Iris pigment epithelial cell (primary cell): ENCODE measurements at places on chromosomes 2 and 18.

GRCh38 chr2:120103723-120104467 is 91.0 kb downstream of the EPB41L5 start:
- peak; percentile 94 for DNase-seq

- DNase-seq, result no peak
These were observed 16.0 kb downstream of the BCL2 start for GRCh38 chr18:63303547-63303946.

DNA sequence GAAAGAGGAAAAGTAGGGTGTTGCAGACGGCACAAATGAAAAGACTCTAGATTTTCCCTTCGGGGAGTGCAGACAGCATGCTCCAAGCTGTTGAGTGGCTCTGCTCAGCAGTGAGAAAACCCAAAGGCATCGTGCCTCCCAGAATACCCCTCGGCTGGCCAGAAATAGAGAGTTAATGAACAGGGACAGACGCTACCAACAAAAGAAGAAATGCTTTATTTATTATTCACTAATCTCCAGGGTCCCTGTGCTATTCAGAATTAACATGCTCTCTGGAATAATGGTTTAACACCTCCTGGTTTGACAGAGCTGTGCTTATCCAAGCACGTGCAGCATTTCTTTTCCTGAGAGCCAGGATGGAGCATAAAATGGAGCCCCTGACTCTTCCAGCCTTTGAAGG is 82.3 kb downstream of the AQP4 start:
- DNase-seq, result no peak

DNA sequence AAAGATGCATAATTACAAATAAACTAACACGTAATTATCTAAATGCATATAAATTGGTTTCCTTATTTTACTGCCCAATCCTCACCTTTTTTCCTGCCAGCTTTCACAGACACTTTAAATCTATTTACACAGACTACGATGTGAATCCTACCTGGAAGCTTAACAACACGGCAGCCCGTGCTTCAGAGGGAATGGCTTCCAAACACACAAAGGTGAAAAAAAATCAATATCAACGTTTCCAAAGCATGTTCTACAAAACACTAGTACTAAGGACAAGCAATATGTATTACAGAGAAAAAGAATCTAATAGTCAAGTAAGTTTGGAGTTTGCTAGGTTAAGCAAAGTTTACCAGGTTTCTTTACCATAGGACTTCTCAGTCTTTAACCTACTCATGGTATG is 4.4 kb downstream of the MAP4K3 start:
- DNase-seq, result no peak

DNA sequence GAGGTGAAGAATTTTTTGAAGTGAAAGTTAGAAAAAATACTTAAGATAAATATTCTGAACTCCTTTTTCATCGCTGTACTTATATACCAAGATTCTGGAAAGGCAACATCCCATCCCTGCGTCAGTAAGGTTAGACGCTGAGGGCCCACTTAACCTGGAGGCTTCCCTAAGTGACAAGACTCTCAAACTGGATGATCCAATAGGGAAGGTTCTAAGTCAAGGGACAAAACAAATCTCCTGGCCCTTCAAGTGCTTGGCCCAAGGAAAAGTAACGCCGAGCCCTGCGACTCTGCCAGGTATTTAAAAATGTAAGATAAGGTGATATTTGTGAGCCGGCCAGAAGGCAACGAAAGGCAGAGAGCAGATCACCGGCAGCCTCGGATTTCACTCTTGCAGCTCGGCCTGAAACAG is 1.3 kb downstream of the STK39 start:
- DNase-seq, result no peak

GRCh38 chr2:223998948-223999347 is 40.1 kb downstream of the SERPINE2 start:
- DNase-seq, result no peak

DNA sequence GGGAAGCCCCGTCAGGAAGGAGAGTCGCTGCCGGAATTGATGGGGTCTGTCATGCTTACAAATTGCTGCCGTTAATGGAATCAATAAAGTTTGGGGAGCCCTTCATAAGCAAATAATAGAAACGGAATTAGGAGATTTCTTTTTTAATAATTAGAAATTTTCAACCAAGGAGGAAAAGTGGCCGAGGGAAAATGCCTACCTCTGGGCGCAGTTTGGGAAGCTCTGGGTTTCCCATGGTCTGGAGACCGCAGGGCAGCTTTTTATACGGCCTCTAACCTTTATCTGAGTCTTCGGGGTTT is 1.3 kb downstream of the EVX2 start:
- DNase-seq, result no peak

DNA sequence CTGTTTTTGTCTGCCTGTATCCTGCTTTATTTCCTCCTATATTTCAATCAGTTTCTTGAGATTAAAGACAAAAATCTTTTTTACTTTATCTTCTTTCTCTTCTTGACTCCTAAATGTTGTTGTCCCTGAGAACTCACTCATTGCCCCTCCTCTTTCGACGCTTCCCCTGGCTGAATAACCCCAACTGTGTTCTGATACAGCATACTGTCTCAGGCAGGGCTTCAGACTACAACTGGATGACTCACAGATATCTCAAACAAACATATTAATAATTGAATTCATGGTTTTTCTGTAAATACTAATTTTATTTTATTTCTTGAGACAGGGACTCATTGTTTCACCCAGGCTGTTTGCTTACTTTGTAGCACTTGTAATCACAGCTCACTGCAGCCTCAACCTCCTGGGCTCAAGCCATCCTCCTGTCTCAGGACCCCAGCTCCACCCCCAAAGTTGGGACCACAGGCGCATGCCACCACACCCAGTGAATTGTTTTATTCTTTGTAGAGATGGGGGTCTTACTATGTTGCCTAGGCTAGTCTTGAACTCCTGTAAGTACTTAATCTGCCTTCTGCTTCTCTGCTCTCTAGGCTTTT is 9.4 kb downstream of the ITGAV start:
- DNase-seq, result peak; percentile 75

DNA sequence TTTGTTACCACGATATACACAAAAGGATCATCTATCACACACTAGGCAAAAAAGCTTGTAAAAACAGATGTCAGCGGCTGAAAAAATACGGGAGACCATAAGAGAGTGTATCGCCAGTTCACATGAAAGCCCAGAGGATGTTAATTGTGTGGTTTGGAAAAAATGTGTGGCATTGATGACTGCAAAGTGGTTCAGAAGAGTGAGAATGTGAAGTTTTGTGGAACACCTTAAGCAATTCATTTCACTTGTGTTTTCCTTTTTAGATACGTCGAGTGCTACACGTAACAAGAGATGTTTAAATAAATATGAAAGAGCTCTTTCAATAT is 61.7 kb upstream of the DAPL1 start:
- DNase-seq, result peak; percentile 18

DNA sequence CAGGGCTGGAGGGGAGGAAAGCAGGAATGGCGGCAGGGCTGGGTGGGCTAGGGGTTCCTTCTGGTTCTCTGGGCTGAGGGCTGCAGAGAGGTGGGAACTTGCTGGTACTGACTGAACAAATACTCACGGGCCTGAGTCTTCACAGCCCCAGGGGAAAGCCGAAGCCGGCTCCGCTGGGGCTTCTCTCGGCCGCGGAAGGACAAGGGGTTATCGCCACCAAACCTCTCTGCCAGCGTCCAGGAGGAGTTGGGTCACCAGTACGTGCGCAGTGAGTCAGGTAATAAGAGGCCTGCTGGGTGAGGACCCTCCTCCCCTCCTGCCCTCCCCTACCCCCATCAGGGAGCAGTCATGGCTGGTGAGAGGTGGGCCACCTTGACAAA is 13.5 kb upstream of the GMPPA start:
- no peak for DNase-seq

- peak; percentile 91 for DNase-seq
These were observed 502 bp downstream of the TUBB6 start for GRCh38 chr18:12308386-12309100.

DNA sequence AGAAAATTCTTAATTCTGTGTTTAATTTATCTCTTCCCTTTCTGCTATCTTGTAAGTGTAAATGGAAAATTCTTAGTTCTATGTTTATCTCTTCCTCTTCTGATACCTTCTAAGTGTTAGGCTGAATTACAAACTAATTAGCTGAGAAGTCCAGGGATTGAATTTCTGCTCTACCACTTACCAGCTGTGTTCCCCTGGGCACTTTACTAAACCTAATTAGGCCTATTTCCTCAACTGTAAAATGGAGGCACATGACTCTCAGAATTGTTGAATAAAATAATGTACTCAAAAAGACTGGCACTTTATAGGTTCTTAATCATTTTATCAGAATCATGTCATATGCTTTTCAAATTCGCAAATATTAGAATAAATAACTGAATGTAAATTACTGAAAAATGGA is 146.3 kb downstream of the MAP2 start:
- DNase-seq, result no peak

GRCh38 chr2:7621018-7621814 is 704.0 kb downstream of the RNF144A start:
- DNase-seq, result no peak

GRCh38 chr2:240169486-240170353 is 29.3 kb upstream of the OTOS start:
- DNase-seq, result no peak

- DNase-seq, result peak; percentile 78
These were observed 255.1 kb upstream of the THUMPD2 start for GRCh38 chr2:40034198-40034597.

GRCh38 chr2:164979113-164979512 is 23.8 kb upstream of the SLC38A11 start:
- DNase-seq, result no peak

DNA sequence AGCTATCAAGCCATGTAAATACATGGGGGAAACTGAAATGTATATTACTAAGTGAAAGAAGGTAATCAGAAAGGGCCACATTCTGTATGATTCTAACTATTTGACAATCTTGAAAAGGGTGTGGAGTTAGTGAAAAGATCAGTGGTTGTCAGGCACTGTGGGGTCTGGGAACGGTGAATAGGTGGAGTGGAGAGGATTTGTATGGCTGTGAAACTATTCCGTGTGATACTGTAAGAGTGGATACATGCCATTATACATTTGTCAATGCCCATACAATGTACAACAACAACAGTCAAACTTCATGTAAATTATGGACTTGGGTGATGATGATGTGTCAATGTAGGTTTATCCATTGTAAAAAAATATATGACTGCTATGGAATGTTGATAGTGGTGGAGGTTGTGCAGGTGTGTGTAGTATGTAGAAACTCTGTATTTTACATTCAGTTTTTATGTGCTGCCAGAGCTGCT is 1116.2 kb downstream of the SUCLG1 start:
- no peak for DNase-seq

DNA sequence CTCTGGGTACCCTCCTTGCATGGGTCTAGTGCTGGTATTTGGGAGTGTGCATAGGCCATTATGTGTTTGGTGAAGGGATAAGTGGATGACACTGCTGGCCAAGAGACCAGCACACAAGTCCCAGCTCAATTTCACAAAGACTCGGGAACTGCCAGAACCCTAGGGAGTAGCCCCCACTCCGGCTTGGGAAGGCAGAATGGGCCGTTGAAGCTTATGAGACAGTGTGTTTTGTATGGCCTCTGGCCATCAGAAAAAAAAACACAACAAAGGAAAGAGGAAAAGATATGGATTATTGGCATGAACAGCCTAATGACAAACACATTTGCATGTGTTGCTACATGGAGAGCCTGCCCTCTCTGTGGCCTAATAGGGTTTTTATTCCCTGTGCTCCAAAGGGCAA is 144.2 kb downstream of the TTC32 start:
- no peak for DNase-seq

GRCh38 chr2:211837206-211837605 is 701.4 kb downstream of the ERBB4 start:
- no peak for DNase-seq

DNA sequence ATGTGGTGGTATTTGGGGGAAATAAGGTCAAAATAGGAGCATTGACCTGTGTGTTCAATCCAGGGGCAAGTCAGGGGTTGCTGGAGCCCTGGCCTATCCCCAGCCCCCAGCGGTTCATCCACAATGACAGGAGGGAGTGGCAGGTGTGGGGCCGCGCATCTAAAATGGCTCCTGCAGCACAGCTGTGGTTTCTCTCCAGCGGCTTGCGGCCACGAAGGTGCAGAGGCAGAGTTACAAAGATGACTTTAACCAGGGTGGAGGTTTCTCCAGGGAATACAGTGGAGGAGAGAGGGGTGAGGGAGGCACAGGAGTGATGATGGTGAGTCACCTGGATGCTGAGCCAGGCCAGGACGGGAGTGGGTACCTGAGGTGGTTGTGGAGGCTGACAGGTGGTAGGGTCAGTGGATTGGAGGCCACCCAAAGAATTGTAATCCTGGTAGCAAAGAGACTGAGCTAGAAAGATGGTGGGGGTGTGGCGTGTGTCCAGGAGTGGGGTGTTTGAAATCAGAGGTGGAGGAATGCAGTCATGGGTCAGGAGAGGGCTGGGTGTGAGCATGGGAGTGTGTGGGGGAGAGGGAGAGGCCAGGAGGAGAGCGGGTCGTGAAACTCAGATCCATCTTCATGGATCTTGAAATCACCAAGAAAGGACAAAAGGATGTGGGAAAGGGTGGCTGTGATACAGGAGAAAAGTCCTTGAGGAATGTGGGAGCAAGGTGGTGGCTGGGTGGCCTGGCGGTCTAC is 83.2 kb downstream of the CTIF start:
- peak; percentile 21 for DNase-seq

GRCh38 chr2:174224665-174225288 is 23.6 kb downstream of the OLA1 start:
- DNase-seq, result no peak

DNA sequence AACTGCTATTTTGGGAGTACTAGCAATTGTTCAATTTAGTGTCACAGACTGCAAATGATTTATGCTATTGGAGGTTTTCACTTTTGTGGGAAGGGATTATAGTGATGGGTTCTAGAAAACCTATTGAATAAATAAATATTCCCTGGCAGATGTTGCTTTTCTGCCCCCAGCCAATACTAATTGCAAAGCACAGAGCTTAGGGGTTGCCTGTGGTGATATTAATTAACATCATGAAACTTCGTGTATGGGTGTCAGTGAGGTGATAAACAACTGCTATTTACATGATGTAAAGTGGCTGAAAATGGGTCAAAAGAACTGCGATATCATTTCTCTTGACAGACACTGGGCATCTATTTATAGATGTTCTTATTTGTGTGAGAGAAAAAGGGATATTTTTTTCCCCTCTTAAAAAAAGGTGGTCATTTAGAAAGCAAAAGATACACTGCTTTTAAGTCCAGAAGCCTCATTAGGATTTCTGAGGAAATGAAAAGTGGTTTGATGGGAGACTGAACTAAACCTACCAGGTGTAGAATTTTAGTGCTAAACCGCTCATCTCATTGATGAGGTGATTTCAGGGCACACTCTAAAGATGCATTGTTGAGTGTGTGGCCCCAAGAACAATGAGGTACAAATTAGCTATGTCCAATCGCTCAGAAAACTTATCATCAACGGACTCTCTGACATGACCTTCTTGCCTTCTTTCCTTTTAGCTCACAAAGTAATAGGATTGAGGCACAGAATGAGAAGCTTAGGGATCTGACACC is 116.7 kb upstream of the CHST9 start:
- no peak for DNase-seq

- no peak for DNase-seq
These were observed 24.7 kb downstream of the RNF103 start for GRCh38 chr2:86598966-86599365.

DNA sequence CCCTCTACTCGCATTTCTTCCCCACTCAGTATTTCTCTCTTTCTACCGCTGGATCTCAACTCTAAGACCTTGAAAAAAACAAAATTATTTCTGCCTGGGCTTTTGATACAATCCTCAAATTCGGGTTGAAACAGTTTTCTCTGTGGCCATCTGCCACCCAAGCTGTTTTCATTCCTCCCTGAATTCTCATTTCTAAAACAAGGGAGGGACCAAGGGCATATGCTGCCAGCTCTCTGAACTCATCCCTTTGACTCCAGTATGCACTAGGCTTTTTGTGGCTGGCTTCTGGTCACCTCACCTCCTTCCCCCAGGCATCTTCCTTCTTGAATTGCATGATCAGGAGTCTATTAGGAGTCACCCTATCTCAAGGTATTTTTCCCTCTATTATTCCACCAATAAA is 49.5 kb downstream of the CCDC148 start:
- no peak for DNase-seq
